Hematopoietic multipotent progenitor cell treated with erythropoietin and hydrocortisone succinate and interleukin-3 and kit ligand, for 17 days (in vitro differentiated cells): ENCODE measurements at places on chromosomes 2 and 18.

DNA sequence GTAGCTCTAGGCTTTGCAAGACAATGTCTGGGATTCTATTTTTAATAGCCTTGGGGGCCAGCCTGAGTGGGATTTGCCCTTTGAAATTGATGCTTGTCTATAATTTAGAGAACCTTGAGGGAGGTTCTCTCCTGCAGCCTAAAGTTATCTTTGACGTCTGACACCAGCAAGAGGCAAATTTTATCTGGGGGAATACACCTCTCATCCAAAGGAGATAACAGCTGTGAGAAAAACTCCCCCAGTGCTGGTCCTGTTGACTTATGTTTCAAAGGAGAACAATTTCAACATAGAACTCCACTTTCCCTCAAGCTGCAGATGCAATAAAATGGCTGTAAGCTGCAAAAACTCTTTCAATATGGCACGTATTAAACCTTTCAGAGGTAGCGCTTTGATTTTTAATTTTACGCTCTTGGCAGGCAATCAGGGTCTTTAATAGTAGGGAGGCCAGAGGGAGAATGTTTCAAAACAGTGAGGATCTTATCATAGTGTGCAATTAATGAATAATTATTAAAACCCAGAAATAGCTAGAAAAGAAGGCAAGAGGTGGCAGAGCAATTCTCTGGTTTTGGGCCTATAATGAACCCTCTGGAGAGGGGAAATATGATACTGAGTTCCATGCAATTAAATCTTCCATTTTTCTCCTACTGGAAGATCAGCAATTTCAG is 62.4 kb downstream of the LYPD1 start:
- no peak for DNase-seq

- peak; percentile 99 for DNase-seq
Measured at GRCh38 chr2:64750817-64751285, 97.1 kb upstream of the SERTAD2 start.

DNA sequence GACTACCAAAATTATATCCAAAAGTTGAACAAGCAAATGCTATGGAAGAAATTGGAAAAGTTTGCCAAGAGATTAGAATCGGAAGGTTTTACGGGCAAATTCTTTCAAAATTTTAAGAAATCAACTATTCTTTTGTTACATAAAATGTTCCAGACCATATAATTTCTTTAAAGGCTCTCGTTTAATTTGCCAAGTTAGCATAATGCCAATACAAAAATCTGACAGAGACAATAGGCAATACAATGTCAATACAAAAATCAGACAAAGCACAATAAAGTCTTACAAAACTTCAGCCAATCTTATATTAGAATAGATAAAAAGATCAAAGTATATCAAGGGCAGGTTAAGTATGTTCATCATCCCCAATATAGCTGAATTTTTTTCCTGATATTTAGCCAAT is 224.2 kb downstream of the BCL11A start:
- no peak for DNase-seq

DNA sequence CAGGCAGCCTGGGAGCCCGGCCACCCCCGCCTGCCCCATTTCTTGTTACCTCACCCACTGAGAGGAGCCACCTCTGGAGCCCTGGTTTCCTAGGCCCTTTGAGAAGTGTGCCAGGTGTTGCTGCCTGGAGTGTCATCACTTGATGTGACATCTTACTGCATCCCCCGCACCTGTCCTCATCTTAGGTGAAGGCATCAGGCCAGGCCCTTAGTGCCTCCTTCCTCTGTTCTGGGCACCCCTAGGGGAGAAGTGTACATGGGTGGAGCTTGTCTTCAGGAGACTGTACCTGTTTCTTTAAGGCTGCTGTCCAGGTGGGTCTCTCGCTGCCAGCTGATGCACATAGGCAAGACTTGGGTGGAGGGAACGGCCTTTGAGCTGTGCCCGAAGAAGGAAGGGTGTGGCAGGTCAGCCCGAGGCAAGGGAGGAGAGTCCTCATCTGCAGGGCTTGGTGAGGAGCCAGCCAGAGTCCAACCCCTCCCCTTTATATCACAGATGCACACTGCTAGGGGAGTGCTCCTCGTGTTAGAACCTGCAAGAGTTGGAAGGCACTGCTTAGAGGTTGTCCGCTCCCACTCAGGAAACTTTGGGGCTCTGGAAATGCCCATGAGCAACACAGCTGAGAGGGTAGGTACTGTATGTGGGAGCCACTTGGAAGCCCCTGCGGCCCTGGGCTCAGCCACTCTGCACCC is 45.9 kb downstream of the NCK2 start:
- DNase-seq = no peak

GRCh38 chr2:166768393-166769123 is 119.7 kb upstream of the XIRP2 start:
- no peak for DNase-seq

- DNase-seq = no peak
Measured at GRCh38 chr2:191499874-191500565, 177.9 kb upstream of the NABP1 start.

- DNase-seq = no peak
Measured at GRCh38 chr2:16911746-16912145, 246.1 kb upstream of the CYRIA start.

- DNase-seq = no peak
Measured at GRCh38 chr2:12180031-12180430, 433.6 kb downstream of the LPIN1 start.

DNA sequence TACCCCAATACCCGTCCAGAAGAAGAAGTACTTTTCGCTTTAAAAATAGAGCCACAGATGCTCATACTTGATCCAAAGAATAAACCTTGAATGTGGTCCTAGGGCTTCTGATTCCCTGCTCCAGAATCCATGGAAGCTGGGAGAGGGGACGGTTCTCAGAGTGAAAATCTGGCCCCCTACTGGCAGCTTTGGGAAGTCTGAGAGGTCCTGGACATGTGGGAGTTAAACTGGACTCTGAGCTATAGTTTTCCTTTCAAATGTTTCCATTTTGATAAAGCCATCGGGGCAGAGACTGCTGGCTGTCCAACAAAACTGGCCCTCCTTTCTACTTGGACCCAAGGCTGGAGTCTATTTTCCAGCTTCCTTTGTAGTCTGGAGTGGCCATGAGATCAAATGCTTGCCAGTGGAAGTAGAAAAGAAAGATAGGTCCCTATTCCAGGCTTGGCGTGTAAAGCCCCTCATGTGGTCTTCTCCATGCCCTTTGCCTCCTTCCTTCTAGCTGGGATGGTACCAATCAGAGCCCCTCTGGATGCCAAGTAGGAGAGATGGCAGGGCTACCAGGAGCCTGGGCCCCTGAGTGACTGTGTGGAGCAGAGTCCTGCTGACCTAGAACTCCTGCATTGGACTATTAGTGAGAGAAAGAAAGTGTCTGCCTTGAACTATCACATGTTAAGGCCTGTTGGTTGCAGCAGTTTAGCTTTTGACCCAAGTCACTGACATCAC is 37.7 kb upstream of the TBC1D8 start:
- DNase-seq = no peak

GRCh38 chr2:235493402-235493774 is 455 bp upstream of the AGAP1 start:
- DNase-seq = no peak

DNA sequence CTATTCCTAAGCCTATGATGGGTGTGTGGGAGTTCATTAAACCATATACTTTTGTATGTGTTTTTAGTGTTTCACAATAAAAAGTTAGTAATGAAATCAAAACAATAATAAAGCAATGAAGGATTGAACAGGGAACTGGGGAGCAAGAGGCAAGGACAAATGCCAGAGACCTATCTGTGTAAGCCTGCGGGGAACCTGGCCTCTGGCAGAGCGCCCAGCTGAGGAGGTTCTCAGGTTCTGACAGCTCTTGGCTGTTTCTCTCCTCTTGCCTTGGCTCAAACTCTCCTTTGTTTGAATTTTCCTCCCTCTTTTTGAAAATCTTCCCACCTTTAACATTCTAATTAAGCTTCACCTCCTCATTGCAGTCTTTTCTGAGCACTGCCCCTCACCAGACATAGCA is 200.0 kb upstream of the NCKAP5 start:
- no peak for DNase-seq

GRCh38 chr2:216553093-216553478 is 54.4 kb downstream of the RPL37A start:
- DNase-seq = no peak

DNA sequence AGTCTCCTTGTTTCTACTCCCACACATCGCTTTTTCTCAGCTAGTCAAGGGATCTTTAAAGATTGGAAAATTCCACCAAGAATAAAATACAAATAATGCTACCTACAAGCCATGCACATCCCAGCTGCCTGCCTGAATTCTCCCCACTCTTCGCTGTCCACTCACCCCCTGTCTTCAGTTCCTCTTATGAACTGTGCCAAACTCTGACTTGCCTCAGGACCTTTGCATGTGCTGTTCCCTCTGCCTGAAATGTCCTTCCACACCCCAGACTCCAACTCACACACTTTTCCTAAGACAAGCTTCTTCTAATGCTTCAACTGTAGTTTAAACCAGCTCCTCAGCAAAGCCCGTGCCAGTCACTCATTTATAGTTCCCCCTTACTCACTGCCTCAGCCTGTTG is 260.0 kb downstream of the NAPG start:
- DNase-seq = no peak

- no peak for DNase-seq
Measured at GRCh38 chr2:26176279-26176615, 3.4 kb downstream of the GAREM2 start.

- DNase-seq = no peak
Measured at GRCh38 chr18:13566941-13567746, 159.2 kb downstream of the FAM210A start.
